ENCODE measurements at places on chromosomes 4 and X.

GRCh38 chr4:6331018-6331417, 61.4 kb downstream of the WFS1 start:
- peaks cover 4% of the 10 kb centered on the region for H3K27me3 ChIP-seq
- no peak overlapping the region for H3K27ac ChIP-seq
- H3K36me3 ChIP-seq = no peaks in the 10 kb centered on the region
- no peak overlapping the region for H3K4me3 ChIP-seq
- H3K4me1 ChIP-seq = no peaks in the 10 kb centered on the region

DNA sequence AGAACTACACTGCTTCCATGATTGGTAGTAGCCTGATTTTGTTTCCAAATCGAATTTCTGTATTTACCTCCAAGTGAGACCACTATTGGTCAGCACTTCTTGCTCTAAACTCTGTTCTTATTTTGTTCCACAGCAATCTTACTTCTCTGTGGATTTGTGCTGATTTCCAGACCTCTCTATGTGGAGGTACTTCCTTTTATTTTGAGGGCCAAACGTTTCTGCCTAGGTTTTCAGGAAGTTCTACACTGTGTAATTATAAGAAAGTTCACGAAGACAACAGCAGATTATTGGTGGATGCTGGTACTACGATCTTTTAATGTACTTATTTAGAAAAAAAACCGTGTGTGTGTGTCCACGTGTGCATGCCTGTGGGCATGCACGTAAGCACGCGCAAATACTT, 46.7 kb downstream of the DTHD1 start:
- no peaks in the 10 kb centered on the region for H3K36me3 ChIP-seq
- no peak overlapping the region for H3K27ac ChIP-seq
- H3K4me3 ChIP-seq = no peak overlapping the region
- H3K4me1 ChIP-seq = no peaks in the 10 kb centered on the region
- DNase-seq = no peak

- H3K4me1 ChIP-seq = no peaks in the 10 kb centered on the region
- no peak overlapping the region for H3K27ac ChIP-seq
- no peak for DNase-seq
- H3K4me3 ChIP-seq = no peak overlapping the region
Measured at GRCh38 chrX:111585337-111585736, 73.9 kb downstream of the SERTM2 start.

GRCh38 chr4:118762155-118762554, 73.8 kb downstream of the SEC24D start:
- no peak overlapping the region for H3K4me3 ChIP-seq
- H3K27me3 ChIP-seq = no peaks in the 10 kb centered on the region
- DNase-seq = no peak

DNA sequence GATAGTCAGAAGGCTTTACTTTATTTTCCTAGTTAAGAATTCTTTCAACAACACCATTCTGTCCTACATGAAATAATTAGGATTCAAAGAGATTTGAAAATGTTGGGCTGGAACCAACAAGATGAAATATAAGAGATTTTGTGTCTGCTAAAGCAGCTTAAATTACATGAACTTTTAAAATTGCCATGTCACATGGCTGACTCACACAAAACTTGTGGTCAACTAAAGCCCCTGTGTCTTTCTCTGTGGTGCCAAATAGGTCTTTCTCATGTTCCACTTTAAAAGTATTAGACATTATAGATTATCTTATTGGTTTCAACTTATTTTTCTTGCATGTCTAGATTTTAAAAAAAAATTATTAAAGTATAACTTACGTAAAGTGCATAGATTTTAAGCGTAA, 60.8 kb upstream of the FHL1 start:
- H3K27me3 ChIP-seq = no peaks in the 10 kb centered on the region
- no peak overlapping the region for H3K4me3 ChIP-seq
- no peak overlapping the region for H3K27ac ChIP-seq
- DNase-seq = no peak
- H3K36me3 ChIP-seq = no peaks in the 10 kb centered on the region
- no peaks in the 10 kb centered on the region for H3K4me1 ChIP-seq

GRCh38 chrX:111778591-111778990, 97.4 kb upstream of the TRPC5OS start:
- H3K4me3 ChIP-seq = no peak overlapping the region
- no peak overlapping the region for H3K27ac ChIP-seq
- no peak for DNase-seq
- H3K4me1 ChIP-seq = no peaks in the 10 kb centered on the region
- H3K36me3 ChIP-seq = no peaks in the 10 kb centered on the region
- H3K27me3 ChIP-seq = no peaks in the 10 kb centered on the region

GRCh38 chrX:131944936-131945902, 77.9 kb upstream of the STK26 start:
- H3K27ac ChIP-seq = no peak overlapping the region
- no peaks in the 10 kb centered on the region for H3K4me1 ChIP-seq
- no peak overlapping the region for H3K4me3 ChIP-seq
